ENCODE measurements at places on chromosomes 6 and 20.
A peak's percentile ranks its signal among the peaks of the same experiment; 100 is the strongest.

- DNase-seq, result no peak
Measured at GRCh38 chr6:128574402-128574801, 54.0 kb upstream of the PTPRK start.

- DNase-seq, result no peak
Measured at GRCh38 chr20:24528583-24529368, 59.3 kb downstream of the SYNDIG1 start.

GRCh38 chr6:84137051-84137375, 90.4 kb downstream of the CEP162 start:
- DNase-seq, result peak; percentile 83

DNA sequence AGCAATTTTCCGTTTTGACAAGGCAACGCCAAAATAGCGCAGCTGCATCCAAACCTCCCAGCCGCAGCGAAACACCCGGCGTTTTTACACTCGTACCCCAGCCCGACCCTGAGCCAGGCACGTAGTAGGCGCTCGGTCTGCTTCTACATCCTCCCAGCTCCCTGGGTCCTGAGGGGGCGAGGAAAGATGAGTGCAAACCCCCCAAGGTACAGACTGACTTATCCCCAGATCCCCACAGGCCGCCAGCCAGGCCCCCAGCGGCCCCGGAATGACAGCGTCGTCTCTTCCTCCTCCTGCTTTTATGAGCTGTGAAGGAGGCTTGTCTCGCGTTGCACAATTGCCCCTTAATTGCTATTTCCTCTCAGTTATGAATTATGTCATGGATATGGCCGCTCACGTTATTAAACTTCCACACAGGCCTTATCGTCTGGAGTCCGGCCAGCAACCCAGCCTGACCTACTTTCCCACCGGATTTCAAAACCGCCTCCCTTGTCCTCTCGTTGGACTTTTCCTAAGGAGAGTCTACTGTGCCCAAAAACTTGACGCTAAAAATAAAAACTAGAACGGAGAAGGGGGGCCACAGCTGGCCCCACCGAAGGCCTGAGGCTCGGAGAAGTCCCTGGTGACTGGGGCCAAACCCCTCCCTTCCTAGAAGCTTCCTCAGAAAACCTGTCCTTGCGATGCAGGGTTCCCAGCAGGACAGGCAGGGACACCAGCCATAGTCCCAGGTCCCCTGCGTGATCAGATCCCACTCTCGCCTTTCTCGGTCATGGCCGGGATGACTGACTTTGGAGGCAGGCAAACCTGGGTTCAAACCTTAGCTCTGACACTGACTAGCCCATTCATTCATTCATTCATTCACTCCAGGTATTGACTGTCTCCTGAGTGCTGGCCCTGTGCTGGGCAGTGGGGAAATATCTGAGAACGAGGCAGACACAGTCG, 130.9 kb upstream of the PTPN1 start:
- DNase-seq, result peak; percentile 71

DNA sequence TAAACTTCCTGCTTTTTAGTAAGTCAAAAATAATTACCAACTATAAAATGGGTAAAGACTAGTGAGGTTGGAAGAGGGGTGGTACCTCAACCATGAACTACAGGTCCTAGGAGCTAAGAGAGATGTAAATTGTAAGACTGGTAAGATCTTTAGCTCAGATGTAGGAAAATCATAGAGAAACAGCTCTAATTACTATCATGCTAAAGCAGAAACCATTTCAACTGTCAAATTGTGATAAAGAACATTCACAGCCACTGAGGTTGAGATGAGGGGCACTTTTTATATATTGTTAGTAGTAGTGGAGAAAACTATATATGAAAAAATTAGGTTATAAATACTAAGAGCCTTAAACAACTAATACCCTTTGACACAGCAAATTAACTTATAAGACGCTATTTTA, 20.0 kb downstream of the CDK19 start:
- DNase-seq, result no peak

DNA sequence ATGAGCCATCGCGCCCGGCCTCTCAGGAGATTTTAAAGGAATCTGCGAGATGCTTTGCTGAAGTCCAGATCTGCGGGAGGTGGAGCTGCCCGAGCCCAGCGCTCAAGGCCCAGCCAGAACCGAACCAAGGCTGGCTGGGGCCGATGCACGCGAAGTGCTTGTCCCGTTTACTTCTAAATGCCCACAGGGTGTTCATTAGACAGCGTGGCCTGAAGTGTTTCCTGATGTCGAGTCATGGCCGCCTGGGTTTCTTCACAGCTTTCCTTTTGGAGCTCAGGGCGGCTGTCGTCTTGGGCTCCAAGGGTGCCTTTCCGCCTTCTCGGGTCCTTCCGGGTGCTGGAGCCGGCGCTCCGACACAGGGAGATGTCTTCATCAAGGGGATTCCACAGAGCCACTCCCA, 25.1 kb upstream of the CCR6 start:
- DNase-seq, result no peak

DNA sequence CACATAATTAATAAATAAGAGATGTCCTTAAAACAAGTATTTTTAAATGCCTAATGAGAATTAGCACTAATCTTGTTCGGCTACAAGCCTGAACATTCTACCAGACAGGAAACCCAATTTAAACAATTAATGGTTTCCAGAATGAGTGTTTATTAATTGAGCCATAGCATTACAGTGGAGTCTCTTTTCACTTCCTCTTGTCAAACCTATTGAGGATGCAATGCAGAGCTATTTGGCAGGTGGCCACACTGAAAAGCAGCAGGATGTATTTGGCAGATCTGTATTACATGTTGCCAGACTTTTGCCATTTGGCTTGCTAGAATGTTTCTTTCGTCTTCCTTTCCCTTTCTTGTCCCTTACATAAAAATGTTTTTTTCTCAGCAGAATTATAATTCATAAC, 475.2 kb upstream of the MARCKS start:
- DNase-seq, result no peak

- no peak for DNase-seq
Measured at GRCh38 chr6:42345696-42346416, 105.9 kb downstream of the TRERF1 start.
